ENCODE measurements at places on chromosomes 3 and 15.

- DNase-seq = no peak
These were observed 13.0 kb upstream of the MANF start for GRCh38 chr3:51371943-51372557.

DNA sequence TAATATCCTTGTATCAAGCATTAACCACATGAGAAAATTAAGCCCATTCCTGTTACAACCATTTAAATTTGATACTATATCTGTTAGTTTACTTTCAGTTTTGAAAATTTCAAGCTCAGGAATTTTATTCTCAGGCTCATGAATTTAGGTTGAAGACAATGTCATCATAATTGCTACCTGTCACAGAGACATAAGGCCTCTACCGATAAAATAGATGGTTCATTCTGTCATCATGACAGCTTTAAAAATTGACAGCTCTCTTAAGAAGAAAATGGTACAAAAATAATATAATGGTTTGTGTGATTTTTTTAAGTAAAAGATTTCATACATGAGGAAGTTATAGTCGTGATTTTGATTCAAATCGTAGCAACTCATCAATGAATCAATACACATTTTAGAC, 1003.2 kb downstream of the ROBO1 start:
- no peak for DNase-seq

GRCh38 chr3:57078635-57079473, 18.4 kb downstream of the SPATA12 start:
- no peak for DNase-seq

DNA sequence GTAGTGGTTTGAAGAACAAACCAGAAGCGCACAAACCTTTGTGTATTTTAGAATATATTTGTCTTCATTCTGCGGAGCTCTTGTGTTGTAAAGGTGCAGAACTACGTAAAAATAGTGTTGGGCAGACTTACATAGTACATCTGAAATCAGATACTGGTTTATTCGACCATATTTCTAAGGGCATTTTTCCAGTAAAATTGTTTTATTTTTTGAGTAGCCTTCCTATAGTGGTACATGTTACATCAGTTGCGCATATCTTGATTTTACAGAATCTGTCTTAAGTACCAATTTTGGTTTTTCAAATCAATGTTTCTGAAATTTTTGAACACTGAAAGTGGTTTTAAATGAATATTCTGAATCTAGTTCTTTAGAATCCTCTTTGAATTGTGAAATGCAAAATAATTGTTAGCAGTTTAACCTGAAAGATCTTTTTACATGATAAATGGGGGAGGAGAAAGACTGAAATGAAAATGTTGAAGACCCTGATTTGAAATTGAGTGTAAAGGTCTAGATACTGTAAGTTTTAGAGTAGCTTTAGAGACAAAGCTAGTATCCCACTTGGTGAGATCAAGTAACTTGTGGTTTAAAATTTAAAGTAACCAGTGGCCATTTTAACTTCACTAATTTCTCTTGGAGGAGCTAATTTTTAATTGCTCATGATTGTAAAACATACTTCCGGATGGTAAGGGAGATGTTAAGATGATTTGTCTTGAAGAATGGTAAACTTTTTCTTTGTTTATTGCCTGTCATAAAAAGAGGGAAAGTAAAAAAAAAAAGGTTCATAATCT, 15.5 kb upstream of the CHD2 start:
- DNase-seq = no peak

- no peak for DNase-seq
These were observed 161.1 kb upstream of the BCL6 start for GRCh38 chr3:187906416-187906815.

GRCh38 chr15:95249524-95249923, 1018.2 kb downstream of the MCTP2 start:
- DNase-seq = no peak

DNA sequence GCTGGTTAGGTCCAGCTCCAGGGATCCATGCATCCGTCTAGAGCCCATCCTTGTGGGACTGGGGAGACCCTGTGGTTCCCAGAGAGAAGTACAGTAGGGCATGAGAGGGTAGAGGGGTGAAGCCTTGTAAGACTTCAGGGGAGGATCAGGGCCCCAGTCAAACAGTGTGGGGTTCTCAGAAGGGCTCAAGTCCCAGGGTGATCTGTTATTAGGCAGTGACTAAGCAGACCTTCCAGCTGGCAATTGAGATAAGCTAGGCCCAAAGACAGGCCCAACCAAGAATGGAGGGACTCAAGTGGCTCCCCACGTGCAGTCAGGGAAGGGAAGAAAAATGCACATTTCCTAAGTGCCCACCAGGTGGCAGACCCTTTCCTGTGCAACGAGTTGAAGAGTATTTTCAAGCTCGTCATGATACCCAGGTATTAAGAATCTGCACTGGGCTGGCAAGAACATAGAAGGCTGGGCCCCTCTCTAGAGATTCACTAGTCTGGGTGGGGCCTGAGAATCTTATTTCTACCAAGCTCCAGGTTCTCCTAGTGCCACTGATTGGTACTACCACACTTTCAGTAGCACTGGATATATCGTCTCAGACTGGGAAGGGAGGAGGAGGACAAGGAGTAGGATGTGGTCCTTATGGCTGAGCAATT, 240.8 kb downstream of the NR1D2 start:
- DNase-seq = no peak

- DNase-seq = no peak
These were observed 121.5 kb downstream of the DNAJB8 start for GRCh38 chr3:128345196-128345595.

- DNase-seq = no peak
These were observed 23.9 kb upstream of the OR5H6 start for GRCh38 chr3:98240131-98240530.

DNA sequence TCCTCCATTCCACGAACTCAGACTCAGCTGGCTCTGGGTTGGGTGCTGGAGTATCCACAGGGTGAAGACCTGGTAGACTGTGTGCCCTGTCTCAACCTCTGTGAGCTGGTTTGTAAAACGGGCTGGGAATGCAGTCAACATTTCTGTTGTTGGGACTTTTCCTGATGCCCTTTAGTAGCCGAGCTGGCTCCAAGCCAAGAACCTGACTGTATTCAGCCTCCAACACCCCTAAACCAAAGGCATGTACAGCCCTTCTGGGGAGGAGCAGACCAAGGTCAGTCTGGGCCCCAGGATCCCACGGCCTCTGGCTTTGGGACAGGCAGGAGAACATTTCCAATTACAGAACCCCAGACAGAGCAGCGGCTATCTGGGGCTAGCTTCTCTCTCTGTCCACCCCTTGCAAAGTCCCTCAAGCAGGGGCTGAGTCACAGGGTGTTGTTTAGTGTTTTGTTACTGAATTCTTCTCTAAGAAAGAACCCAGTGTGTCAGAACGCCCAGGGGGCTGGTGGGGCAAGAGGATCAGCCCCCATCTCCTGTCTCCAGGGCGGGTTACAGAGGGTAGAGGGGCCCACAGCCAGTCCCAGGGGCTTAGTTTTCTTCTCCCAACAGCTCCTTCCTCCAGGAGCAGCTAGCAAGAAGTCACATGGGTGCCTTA, 56.8 kb upstream of the SLC6A6 start:
- DNase-seq = no peak

- DNase-seq = no peak
These were observed 554.0 kb downstream of the NSUN3 start for GRCh38 chr3:94616833-94617232.

- DNase-seq = no peak
These were observed 4.0 kb downstream of the CYP8B1 start for GRCh38 chr3:42871592-42872196.

DNA sequence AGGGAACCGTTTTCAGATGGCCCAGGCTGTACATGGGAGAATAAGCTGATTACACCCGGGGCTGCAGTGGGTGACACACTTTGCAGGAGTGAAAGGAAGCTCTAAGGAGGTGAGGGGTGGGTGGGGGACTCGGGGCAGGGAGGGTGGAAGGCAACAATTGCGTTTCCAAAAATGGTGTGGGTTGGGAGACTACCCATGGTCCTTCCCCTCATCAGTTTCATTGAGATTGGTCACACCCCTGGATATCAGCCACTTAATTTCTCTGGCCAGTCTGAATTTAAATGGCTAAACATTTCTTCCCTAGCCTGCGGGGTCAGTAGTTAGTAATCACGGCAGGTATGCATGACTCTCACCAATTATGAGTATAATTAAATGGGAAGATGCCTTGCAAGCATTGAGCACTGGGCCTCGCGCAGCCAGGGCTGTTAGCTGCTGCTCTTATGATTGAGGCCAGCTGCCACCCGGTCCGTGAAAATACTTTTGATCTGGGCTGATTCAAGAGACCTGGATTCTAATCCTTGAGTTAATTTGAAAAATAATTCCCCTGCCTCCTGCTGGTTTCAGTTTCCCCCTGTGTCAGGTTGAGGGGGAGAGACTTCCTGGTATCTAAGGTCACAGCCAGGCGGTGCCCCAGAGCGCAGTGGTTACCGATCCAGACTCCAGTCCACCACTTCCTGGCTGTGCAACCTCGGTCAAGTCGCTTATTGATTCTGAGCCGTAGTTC, 23.3 kb downstream of the SLC6A6 start:
- DNase-seq = no peak

DNA sequence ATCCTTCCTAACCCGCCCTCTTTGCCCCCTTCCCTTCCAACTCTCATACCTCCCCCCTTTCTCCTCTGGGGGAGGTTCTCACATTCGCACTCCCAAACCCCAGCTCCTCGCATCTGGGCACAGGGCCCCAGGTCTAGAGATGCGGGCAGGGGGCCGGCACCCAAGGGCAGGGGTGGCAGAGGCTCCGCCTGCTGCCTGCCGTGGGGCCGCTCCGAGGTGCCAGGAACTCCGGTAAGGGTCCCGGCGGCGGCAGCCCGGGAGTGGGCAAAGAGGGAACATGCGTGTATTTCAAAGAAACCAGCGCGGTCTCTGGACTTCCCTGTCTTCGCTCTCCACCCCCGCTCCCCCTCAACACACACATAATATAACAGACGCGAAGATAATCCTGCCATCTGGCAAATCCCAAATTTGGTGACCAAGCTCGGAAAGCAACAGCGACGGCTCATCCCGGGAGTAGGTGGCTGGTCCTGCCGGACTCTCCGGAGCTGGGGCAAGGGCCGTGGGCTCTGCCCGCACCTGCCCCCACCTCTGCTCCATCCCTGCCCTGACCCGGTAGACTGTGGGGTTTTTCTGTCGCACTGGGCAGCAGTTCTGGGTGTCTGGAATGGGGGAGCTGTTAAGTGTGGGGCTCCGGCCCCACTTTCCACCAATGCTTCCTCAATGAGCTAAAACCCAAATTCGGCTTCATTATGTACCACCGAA, 31.0 kb downstream of the NR2F2 start:
- no peak for DNase-seq

- no peak for DNase-seq
These were observed 4.7 kb downstream of the ZIC1 start for GRCh38 chr3:147413686-147414389.

Data from NCI-H187 treated with DMSO at 0.1 percent for 48 hours (cell line).